ENCODE measurements at places on chromosomes 16 and 17.

- DNase-seq, result no peak
These were observed 113.3 kb downstream of the UTP18 start for GRCh38 chr17:51373489-51374152.

GRCh38 chr16:73143002-73143401, 95.1 kb upstream of the ZFHX3 start:
- DNase-seq, result no peak

DNA sequence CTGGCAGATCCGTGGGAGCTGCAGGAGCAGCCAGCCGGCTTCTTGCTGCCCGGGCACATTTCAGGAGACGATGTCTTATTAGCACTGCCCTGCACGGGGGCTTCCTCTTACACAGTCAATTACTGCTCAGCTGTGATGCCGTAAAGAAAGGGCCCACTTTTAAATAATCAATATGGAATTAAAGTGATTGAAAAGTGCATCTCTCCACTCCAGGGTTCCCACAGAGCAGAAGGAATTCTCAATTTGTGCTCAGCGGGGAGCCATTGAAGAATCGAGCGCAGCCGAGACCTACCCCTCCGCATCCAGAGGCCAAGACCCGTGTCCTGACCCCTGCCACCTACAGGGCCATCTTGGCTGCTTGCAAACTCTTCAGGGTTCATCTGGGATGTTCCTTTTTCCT, 399.4 kb upstream of the C16orf82 start:
- no peak for DNase-seq

DNA sequence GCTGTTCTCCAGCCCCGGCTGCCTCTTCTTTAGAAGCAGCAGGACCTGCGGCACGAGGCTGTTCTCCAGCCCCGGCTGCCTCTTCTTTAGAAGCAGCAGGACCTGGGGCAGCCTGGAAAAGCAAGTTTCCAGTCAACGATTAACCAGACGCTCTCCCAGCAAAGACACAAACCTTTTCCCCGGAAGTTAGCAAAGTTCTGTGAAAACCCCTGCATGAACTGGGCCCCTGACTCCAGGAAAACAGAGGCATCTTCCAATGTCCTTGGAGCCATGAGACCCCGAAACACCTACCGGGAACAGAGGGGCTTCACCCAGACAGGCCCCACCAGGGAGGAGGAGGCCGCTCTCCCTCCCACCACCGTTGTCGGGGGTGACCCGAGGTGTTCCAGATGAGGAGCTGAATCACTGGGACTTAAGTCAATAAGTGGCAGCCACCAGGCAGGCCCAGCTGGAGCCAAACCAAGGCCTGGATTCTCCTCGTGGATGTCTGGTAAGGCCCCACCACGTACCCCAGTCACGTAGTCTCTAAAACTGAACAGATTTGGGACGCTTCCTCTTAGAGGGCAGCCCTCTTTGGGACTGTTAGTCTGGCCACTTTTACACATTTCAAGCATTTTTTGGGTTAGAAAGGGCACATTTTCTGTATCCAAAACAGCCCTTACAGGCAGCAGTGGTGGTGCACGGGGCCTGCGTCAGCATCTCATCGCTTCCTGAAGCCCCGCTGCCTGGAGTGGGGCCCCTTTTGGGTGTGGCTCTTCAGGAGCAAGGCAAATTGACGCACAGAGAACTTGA, at the start of gene RPH3AL:
RPH3AL (minus strand) TSS at position 387 of the 792 bp plus-strand sequence. CDS start 25,264 bp downstream, outside the sequence.
- DNase-seq, result no peak

DNA sequence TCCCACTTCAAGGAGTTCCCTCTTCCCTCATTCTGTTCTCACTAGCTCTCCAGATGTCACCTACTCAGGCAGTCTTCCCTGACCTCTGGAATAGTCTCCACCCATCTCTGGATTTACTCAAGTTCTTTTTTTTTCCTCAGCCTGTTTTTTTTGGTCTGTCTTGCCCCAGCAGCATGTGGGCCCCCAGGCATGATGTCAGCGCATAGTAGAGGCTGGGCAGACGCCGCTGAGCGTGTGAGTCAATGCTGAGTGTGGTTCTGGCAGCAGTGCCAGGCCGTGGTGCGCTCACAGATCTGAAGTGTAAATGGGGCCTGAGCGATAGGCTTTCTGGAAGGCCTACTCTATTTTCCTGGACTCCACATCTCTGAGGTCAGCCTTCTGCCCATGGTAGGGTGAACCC, 2.7 kb upstream of the KCNJ18 start:
- DNase-seq, result no peak

- no peak for DNase-seq
These were observed 556.1 kb downstream of the WWOX start for GRCh38 chr16:78655331-78656113.
